ENCODE measurements at places on chromosomes 13 and 19.

DNA sequence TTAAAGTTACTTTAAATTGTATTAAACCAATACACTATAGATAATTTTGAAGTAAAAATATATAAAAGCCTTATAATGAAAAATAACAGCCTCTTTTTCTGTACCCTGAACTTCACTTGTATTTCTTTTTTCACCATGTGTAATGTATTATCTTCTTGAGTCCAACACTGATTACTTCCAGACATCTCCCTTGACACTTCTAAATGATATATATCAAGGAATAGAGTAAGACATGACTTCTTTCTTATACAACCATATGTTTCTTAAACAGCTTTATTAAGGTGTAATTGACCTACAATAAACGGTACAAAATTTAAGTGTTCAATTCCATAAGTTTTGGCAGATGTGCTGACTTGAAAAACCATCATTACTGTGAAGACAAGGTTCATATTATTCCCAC lies 531.9 kb downstream of the OLFM4 start:
- no peak for DNase-seq

DNA sequence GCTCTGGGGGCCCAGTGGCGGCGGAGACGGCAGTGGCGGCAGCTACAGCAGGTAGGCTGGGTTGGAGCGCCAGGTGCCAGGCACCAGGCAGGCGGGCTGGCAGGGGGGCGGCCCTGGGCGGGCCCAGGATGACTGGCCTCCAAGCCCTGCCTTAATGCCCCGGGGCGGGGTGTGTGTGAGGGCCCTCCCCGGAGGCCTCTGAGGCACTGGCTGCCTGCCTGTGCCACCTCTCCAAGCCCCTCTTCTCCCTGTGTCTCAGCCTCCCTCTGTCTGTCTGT lies at the start of gene KLK11:
KLK11 (minus strand) TSS at position 63 of the 278 bp plus-strand sequence. CDS start 985 bp downstream, outside the sequence.
- DNase-seq, result no peak

DNA sequence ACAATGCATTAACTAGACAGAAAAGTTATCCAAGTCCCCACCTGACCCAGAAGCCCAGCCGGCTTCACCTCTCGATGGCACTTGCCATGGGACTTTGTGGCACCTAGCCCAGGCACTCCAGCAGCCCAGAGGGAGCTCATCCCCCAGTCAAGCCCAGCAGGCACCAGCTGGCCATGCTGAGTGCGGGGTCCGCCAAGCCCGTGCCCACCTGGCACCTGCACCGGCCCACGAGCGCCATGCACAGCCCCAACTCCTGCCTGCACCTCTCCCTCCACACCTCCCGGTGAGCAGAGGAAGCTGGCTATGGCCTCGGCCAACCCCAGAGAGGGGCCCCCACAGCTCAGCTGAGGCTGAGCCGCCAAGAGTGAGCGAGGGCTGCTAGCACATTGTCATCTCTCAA lies 1759.1 kb downstream of the OLFM4 start:
- DNase-seq, result no peak

- DNase-seq, result no peak
These were observed 4.9 kb downstream of the SMAD9 start for GRCh38 chr13:36915106-36915505.

GRCh38 chr13:25727250-25727649 lies 324.6 kb downstream of the SHISA2 start:
- DNase-seq, result no peak

Measured in MV-4-11 (cell line).